ENCODE measurements at places on chromosomes 6 and 20.
A peak's percentile ranks its signal among the peaks of the same experiment; 100 is the strongest.

GRCh38 chr6:99822741-99823512 is 171.1 kb downstream of the MCHR2 start:
- peak; percentile 68 for DNase-seq

DNA sequence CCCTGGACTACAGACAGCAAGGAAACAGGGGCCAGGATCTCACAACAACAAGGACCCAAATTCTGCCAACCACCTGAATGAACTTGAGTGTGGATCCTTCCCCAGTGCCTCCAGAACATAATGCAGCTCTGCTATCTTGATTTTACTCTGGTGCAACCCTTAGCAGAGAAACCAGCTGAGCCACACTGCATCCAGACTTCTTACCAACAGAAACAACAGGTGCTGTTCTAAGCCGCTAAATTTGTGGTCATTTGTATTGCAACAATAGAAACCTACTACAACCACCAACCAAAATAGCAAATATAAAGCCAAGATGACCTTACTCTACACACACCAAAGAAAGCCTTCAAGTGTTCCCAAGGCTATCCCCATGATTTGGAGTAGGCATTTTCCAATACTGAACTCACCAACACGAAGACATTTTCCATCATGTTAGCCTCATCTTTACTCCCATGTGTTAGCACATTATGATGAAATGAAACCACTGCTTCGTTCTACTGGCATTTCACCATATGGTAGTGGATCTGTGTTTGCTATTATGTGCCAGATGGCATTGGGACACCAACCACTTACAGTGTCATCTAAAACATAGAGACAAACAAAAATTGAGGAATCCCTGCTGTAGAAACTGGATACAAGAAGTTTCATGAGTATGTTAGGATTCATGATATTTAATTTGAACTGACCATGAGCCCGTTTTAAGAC is 249.8 kb upstream of the ID4 start:
- no peak for DNase-seq

GRCh38 chr6:7496266-7496875 is 45.1 kb upstream of the DSP start:
- no peak for DNase-seq

- no peak for DNase-seq
Observed at GRCh38 chr6:25038300-25038699, 102.5 kb upstream of the RIPOR2 start.

DNA sequence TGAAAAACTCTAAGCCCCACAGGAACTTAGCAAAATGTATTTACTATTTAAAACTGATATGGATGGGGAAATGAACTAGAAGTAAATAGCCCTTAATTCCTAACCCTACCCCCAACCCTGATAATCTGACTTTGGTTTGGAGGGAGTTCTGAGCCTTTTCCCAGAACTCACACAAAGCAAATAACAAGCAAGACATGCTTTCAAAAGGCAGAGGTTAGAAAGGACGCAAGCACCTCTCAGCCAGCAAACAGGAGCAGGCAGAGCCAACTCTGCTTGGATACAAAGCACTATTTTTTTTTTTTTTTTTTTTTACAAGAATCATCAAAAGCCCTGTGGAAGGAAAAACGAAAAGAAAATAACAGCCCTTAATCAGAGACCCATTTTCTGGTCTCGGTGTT is 58.7 kb downstream of the SLC22A23 start:
- DNase-seq, result no peak

GRCh38 chr20:25360631-25361286 is 29.9 kb downstream of the ABHD12 start:
- no peak for DNase-seq

GRCh38 chr20:36754656-36755222 is 8.8 kb upstream of the NDRG3 start:
- peak; percentile 56 for DNase-seq

Data from NCI-H2081 (cell line).